ENCODE measurements at places on chromosomes 16 and 17. TPM values are rescaled to one million over a fixed set of nuclear protein-coding genes. Genes with fewer than 3 reads are reported as not detected.

- no peaks in the 10 kb centered on the region for H3K36me3 ChIP-seq
- no peak overlapping the region for H3K27ac ChIP-seq
- no peak overlapping the region for H3K4me3 ChIP-seq
- H3K4me1 ChIP-seq: peaks cover 3% of the 10 kb centered on the region
Observed at GRCh38 chr17:61511480-61512182, 59.4 kb downstream of the TBX4 start.

DNA sequence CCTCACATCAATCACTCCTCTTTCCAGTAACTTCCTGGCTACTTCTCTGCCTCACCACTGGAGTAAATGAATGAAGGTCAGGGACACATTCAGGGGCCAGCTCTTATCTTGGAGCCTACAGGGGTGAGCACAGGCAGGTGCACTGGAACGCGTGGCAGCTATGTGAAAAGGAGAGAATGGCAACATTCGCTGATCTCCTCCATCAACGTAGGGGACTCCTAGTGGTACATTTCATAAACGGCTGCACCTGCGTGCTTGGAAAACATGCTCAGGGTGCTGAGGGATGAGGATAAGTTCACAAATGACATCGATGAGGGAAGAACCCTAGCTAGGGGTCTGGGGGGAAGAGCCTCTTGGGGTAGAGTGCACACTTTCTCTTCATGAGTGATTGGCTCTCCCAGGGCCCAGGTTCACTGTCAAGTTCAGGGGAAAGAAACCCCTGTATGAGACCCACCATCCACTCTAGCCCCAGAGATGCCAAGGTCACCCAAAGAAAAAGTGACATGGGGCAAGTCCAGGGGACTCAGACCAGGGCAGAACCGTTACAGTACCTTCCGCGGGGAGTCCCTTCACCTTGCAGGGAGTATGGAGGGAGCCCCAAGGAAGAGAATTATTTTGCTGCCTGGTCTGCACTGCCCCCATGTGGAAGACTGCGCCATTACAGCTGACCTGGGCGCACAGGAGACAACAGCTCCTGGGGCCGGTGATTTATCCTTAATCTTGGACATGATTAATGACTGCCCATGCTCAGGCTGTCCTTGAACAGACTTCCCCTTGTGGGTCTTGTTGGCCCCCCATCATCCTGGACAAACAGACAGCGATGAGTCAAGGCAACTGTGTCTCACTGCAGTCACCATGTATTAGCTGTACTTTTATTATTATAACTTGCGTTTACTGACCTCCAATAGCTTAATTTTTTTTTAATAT, 30.1 kb downstream of the VAC14 start:
- H3K27ac ChIP-seq: no peak overlapping the region
- H3K4me3 ChIP-seq: no peak overlapping the region
- H3K27me3 ChIP-seq: no peaks in the 10 kb centered on the region
- H3K4me1 ChIP-seq: peaks cover 6% of the 10 kb centered on the region

- peaks cover 13% of the 10 kb centered on the region for H3K4me1 ChIP-seq
- H3K27me3 ChIP-seq: peaks cover 48% of the 10 kb centered on the region
- peak overlapping the region; percentile 79 for H3K4me3 ChIP-seq
- H3K27ac ChIP-seq: no peak overlapping the region
- no peak for DNase-seq
- no peaks in the 10 kb centered on the region for H3K36me3 ChIP-seq
Observed at GRCh38 chr17:61402978-61403800, 3.5 kb downstream of the TBX2 start.

- no peaks in the 10 kb centered on the region for H3K36me3 ChIP-seq
- no peak overlapping the region for H3K27ac ChIP-seq
- H3K27me3 ChIP-seq: peaks cover 3% of the 10 kb centered on the region
- no peak for DNase-seq
Observed at GRCh38 chr17:57343717-57344116, 87.4 kb downstream of the MSI2 start.

- H3K4me1 ChIP-seq: peaks cover 9% of the 10 kb centered on the region
- H3K4me3 ChIP-seq: no peak overlapping the region
- peaks cover 21% of the 10 kb centered on the region for H3K36me3 ChIP-seq
- DNase-seq: no peak
- peaks cover 2% of the 10 kb centered on the region for H3K27me3 ChIP-seq
Observed at GRCh38 chr17:80110927-80111701, 9.7 kb downstream of the GAA start.

- peaks cover 2% of the 10 kb centered on the region for H3K4me1 ChIP-seq
- H3K27ac ChIP-seq: no peak overlapping the region
- H3K27me3 ChIP-seq: peaks cover 3% of the 10 kb centered on the region
- DNase-seq: no peak
- H3K36me3 ChIP-seq: no peaks in the 10 kb centered on the region
Observed at GRCh38 chr16:1068451-1068850, 4.1 kb upstream of the SSTR5 start.

DNA sequence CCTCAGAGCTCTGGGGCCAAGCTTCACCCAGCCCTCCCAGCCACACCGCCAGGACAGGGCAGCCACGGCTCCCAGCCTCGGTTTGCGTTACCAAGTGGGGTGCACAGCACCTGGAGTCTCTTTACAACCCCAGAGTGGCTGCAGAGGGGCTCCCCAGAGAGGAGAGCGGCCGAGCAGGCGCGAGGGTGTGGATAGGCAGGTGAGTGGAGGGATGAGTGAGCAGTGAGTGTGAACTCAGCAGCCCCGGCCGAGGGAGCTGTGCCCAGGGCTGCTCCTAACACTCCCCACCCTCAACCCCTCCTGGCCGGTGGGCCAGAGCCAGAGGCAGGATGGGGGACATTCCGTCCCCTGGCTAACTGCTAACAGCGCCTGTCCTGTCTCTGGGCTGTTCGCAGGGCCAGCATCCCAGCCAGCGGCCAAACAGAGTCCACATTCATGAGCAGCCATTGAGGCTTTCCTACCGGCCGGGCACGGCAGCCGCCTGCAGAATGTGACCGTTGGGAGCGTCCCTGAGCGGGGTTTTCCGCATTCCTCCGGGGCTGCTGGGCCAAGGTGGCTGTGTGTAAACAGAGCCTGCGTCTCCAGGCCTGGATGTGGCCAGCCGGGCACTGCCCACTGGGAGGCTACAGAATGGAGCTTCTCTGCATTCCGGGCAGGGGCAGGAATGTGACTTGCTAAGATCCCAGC, 5.3 kb downstream of the ZNF469 start:
- DNase-seq: peak; percentile 9
- no peaks in the 10 kb centered on the region for H3K36me3 ChIP-seq
- no peak overlapping the region for H3K27ac ChIP-seq
- peaks cover 7% of the 10 kb centered on the region for H3K4me1 ChIP-seq
- H3K27me3 ChIP-seq: peaks cover 18% of the 10 kb centered on the region

DNA sequence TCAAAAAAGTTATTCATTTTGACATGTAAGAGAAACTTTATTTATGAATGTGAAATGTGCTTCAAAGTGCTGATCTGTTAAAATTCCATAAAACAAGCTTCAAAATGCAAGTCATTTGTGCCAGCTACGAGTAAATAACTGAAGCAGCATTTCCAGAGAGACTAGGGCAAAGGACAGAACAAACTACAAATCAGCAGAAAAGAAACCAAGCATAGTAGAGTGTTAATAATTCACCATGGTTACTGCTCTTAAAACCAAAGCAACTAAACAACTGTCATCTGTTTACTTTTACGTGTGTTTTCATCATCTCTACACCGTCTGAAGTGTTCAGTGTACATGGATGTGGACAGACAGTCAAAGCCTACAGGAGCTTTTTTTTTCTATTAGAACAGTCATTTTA, 1.6 kb upstream of the ASPA start:
- H3K4me1 ChIP-seq: peaks cover 6% of the 10 kb centered on the region
- DNase-seq: no peak
- H3K36me3 ChIP-seq: no peaks in the 10 kb centered on the region
- no peak overlapping the region for H3K4me3 ChIP-seq

DNA sequence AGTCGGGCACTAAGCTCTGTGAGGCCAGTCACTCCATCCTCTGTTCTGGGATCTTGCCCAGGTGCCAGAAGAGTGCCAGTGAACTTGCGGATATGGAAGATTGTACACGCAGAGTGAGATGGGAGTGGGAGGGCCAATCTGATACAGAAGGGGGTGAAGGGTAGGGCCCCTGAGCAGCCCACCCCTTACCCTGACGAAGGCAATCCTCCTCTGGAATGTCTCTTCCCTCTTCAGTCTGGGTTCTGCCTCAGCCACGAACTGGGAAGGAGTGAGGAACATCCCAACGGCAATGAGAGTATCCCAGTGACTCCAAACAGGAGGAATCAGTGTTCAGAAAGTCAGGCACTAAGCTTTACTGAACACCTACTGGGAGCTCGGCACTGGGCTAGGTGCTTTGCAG, 11.9 kb upstream of the PIK3R6 start:
- DNase-seq: no peak
- H3K27me3 ChIP-seq: peaks cover 8% of the 10 kb centered on the region

DNA sequence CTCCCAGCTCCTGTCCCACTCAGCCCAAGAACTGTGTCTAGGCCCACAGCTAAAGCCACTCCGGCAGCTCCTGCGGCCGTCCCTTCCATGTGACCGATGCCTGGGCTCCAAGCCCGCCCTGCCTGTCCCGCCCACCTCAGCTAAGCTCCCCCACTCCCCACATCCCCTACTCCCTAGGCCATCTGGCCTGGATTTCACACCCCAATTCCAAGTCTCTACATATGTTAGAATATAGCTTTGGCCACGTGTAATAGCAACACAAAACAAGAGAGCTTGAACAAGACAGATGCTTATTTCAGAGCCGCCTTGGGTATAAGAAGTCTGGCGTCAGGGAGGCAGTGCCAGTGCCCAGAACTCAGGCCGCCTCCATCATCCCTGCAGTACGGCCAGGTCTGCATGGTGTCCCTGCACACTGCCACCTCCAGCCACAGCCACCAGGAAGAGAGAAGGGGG, 30.0 kb upstream of the USP22 start:
- H3K4me3 ChIP-seq: no peak overlapping the region
- no peak for DNase-seq
- H3K27me3 ChIP-seq: peaks cover 5% of the 10 kb centered on the region

DNA sequence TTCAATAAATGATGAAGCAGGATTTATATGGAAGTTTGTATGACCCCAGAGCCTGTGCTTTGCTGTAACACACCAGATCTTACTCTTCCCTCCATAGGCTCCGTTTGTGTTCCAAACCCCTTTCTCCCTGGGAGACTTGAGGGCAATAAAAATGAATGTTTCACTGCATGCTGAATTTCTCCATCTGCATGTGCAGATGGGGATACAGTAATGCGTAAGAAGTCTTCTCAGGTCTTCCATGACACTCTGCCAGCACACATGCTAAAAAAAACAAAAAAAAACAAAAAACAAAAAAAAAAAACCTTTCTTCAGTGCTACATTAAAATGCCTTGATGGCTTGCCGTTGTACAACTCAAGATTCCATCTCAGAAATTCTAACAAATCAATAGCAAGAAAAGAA, 170.2 kb upstream of the ANKFN1 start:
- H3K27ac ChIP-seq: no peak overlapping the region
- no peak for DNase-seq
- H3K4me3 ChIP-seq: no peak overlapping the region
- no peaks in the 10 kb centered on the region for H3K27me3 ChIP-seq
- no peaks in the 10 kb centered on the region for H3K36me3 ChIP-seq

- H3K4me3 ChIP-seq: peak overlapping the region; percentile 30
- no peak for DNase-seq
- H3K27me3 ChIP-seq: peaks cover 13% of the 10 kb centered on the region
Observed at GRCh38 chr16:595094-595528, 5.2 kb downstream of the RAB40C start.

- peaks cover 11% of the 10 kb centered on the region for H3K27me3 ChIP-seq
- H3K4me3 ChIP-seq: peak overlapping the region; percentile 72
- no peaks in the 10 kb centered on the region for H3K36me3 ChIP-seq
- DNase-seq: peak; percentile 84
- peak overlapping the region; percentile 55 for H3K27ac ChIP-seq
Observed at GRCh38 chr17:17781591-17782496, 54.9 kb downstream of the SREBF1 start.

DNA sequence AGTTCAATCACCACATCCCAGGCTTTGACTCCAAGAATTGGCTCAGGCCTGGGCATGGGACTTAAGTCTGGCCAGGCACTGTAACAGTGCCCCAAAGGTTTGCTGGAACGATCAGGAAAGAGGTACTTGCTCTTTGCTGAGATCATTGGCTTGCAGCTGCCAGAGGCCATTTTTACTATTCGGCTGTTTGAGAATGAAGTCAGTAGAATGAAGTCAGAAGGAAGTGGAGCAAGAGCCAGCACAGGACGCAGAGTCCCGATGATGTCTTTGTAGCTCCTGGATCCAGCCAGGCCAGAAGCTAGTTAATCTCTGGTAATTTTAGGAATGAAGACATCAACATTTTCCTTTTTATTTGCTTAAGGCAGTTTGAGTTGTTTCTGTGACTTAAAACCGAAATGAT, 195.5 kb downstream of the RAB11FIP4 start:
- DNase-seq: no peak
- no peak overlapping the region for H3K4me3 ChIP-seq
- no peak overlapping the region for H3K27ac ChIP-seq
- no peaks in the 10 kb centered on the region for H3K4me1 ChIP-seq
- no peaks in the 10 kb centered on the region for H3K36me3 ChIP-seq
- peaks cover 1% of the 10 kb centered on the region for H3K27me3 ChIP-seq

DNA sequence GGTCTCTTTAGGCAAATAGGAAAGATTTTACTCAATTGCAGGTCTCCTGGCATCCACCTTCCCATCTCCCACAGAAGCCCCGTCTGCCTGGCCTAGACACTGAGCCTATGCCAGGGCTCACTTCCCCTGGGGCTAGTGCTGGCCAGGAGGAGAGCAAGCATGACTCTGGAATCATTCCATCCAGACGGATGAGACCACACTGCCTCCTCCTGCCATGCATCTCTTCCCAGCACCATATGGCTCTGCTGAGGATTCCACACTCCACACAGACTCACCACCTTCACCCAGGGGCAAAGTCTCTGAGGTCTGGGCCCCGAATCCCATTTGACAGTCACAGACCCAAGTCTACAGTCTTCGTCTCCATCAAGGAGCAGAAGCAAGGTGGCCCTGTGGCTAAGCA, 346.5 kb downstream of the C16orf95 start:
- no peaks in the 10 kb centered on the region for H3K36me3 ChIP-seq
- no peak overlapping the region for H3K27ac ChIP-seq
- no peak for DNase-seq
- H3K4me3 ChIP-seq: no peak overlapping the region

GRCh38 chr16:69566981-69567680, 1.4 kb downstream of the NFAT5 start:
- no peak for DNase-seq
- peak overlapping the region; percentile 65 for H3K27ac ChIP-seq
- no peaks in the 10 kb centered on the region for H3K36me3 ChIP-seq
- H3K4me1 ChIP-seq: peaks cover 18% of the 10 kb centered on the region
- H3K27me3 ChIP-seq: peaks cover 3% of the 10 kb centered on the region

DNA sequence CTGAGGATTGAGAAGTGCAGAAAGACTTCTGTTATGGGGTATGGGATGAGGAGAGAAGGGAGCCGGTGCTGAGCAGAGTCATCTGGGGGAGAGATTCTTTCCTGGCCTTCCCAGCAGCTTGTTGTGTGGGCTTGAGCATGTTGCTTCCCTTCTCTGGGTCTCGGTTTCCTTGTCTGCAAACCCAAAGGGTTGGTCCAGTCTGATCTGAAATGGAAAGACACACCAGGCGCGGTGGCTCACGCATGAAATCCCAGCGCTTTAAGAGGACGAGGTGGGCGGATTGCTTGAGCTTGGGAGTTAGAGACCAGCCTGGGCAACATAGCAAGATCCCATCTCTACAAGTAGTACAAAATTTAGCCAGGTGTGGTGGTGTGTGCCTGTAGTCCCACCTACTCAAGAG, 6.0 kb downstream of the SOCS3 start:
- H3K27me3 ChIP-seq: peaks cover 10% of the 10 kb centered on the region
- no peaks in the 10 kb centered on the region for H3K36me3 ChIP-seq
- H3K27ac ChIP-seq: no peak overlapping the region
- no peak for DNase-seq
- H3K4me1 ChIP-seq: peaks cover 6% of the 10 kb centered on the region
- H3K4me3 ChIP-seq: no peak overlapping the region

Gene HIC1
- 2.5 TPM for total RNA-seq

Gene ZG16
- not detected for total RNA-seq

Gene CEP131
- 35.1 TPM for total RNA-seq

Gene RGS9
- total RNA-seq: 2.4 TPM

Gene MAP2K6
- 28.3 TPM for total RNA-seq

Gene SPECC1
- total RNA-seq: 60.6 TPM

Gene EPN3
- 0.12 TPM for total RNA-seq

Gene KRTAP16-1
- total RNA-seq: not detected

Measured in glutamatergic neuron (in vitro differentiated cells).